BJ (cell line): ENCODE measurements at places on chromosomes 5 and 9.

DNA sequence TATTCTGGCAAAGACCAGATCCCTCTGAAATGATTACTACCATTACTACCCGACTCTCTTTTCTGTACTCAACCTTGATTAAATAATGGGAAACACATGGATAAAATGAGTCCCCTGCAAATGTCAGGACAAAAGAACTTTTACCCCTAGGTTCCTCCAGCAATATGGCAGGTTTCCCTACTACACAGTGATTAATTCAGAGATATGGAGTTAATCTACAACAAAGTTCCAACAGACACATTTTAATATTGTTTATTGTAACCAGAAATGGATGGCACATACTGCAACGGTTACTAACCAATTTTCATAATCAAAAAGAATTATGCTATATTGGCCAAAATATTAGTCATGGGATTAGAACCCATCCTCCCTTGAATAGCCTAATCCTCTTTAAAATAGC is 294.8 kb downstream of the ATPSCKMT start:
- no peak for DNase-seq

DNA sequence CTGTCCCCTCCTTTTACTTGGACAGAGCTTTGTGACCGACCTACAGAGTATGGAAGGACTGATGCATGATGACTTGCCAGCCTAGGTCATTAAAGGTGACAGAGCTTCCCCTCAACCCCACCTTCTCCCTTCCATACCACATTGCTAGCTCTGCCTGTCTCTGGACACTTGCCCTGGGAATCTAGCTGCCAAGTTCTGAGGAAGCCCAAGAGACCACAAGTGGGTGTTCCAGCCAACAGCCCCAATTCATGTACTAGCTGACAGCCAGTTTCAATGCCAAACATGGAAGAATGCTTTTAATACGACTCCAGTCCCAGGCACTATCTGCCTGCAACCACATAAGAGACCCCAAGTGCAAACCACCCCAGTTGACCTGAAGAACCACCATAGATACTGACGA is 477.1 kb downstream of the SPOCK1 start:
- no peak for DNase-seq

GRCh38 chr5:133145436-133146170 is 93.8 kb downstream of the HSPA4 start:
- DNase-seq, result no peak

DNA sequence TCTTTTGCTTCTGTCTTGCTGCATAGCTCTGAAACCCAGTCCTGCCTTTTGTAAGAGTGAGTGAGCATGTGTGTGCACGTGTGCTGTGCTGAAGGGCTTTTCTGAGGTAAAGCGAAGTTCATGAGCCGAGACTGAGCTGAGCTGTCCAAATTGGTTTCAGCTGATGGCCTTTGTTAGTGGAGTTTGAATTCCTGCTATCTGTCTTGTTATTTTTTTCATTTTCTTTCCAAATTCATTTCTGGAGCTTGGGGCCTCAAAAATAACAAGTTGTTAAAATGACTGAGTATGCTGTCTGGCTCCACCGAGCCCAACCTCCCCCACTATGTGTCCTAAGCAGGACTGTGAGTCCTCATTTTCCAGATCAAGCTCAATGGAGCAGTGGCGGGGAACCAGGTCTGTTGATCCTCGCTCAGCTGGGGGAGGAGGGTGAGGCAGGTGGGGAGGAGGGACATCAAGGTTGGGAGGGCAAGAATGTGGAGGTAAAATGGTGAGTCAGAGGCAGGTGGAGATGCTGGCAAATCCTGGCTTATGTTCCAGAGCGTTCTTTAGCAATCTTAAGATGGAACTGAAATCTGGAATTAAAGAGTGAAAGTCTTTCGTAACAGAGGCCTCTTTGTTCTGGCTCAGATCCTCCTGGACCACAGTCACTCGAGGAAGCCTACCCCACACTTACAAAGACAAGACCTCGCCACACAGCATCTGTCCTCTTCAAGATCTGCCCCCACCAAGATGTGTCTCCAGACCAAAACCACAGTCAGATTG is 63.9 kb downstream of the SREK1 start:
- no peak for DNase-seq

GRCh38 chr5:12413585-12413984 is 509.3 kb upstream of the CTNND2 start:
- DNase-seq, result no peak

GRCh38 chr9:101455656-101456240 is 20.2 kb upstream of the ALDOB start:
- no peak for DNase-seq

DNA sequence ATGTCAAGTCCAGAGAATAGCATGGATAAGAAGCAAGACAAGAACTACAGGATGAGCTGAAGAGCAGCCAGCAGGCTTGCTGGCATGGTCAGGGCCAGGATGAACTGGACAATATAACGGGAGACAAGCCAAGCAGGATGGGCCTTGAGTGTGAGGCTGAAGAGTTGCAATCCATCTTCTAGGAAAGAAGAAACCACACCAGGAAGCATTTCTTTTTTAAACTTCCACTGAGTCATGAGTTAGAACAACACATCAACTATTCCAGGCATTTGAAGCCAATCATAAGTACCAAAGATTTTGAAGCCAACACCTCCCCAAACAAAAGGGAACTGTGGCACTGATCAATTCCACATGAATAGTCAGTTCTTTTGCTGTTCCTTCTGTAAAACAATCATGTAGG is 27.3 kb downstream of the SLC31A2 start:
- no peak for DNase-seq

GRCh38 chr5:16265141-16265540 is 85.5 kb upstream of the MARCHF11 start:
- DNase-seq, result no peak

- DNase-seq, result no peak
Observed at GRCh38 chr5:145396888-145397287, 438.3 kb downstream of the PRELID2 start.

GRCh38 chr9:114000063-114000454 is 78.0 kb downstream of the AMBP start:
- DNase-seq, result no peak

GRCh38 chr5:168701641-168702040 is 122.5 kb upstream of the PANK3 start:
- no peak for DNase-seq
